ENCODE measurements at places on chromosomes 16 and 17.

DNA sequence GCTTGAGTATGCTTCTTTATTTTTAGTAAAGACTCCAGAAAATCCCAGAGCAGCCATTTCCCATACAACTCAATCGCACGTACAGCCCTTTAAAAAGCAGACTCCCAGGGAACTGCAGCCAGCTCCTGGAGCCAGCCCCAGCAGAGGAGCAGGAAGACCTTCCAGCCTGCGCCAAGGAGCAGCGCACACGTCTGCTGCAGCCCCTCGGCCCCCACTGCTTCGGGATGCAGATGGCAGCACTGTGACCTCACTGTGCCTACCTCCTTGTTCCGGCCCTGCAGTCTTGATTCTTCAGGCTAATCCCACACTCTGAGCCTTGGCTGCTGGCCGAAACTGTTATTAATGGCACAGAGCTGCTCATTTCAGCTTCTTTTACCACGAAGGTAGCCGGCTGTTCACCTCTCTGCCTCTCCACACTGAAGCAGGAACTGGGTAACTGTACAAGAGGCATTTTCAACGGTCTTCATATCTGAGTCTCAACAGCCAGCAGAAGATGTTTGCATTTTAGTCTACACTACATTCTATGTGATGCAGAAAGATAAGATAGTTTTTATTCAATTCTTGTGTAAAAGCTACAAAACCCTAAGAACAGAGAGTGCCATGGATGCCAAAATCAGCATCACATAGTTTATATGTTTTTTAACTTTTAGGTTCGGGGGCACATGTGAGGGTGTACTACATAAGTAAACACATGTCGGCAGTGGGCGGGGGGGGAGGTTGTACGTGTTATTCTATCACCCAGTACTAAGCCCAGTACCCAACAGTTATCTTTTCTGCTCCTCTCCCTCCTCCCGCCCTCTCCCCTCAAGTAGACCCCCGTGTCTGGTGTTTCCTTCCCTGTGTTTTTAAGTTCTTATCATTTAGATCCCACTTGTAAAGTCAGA is 130.9 kb downstream of the ANKRD11 start:
- no peak for DNase-seq

DNA sequence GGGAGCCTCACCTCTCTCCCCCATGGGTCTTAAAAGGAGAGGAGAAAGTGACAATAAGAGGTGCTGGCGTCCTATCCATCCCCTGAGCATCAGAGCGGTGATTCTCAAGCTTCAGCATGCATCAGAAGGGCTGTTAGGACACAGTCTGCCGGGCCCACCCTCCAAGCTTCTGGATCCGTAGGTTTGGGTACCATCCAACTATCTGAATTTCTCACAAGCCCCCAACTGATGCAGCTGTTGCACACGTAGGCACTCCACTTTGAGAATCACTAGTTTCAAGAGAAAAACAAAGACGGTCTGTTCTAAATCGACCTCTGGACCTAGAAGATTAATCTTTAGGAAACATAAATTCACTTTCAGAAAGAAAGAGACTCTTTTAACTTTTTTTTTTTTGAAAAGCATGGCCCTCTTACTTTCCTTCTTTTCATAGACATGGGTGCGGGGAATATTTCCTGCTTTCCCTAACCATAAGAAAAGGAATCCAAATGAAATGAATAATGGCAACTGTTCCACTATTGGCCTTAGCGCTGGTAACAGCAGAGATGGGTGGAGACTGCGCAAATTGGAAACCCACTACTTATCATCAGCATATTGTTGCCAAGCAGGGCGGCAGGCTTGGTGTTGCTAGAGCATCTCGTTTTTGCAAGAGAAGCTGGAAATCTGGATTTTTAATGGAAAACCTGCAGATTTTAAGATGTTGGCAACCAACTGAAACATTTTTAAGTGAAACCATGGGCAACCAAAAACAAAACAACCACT is 144.4 kb downstream of the GAS7 start:
- DNase-seq, result no peak

DNA sequence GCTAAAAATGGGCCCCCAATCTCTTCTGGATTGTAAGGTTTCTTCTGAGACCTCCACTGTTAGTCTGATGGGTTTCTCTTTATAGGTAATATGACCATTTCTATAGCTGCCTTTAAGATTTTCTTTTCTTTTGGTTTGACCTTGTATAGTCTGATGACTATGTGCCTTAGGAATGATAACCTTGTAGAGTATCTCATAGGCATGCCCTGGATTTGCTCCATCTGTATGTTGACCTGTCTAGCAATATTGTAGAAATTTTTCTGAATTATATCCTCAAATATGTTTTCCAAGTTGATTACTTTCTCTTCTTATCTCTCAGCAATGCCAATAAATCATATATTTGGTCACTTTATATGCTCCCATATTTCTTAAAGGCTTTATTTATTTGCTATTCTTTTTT is 1403.8 kb upstream of the GOT2 start:
- no peak for DNase-seq

GRCh38 chr17:79631640-79632431 is 21.0 kb upstream of the RBFOX3 start:
- no peak for DNase-seq

- DNase-seq, result peak; percentile 57
Observed at GRCh38 chr16:30659507-30660423, 1.5 kb downstream of the FBRS start.

DNA sequence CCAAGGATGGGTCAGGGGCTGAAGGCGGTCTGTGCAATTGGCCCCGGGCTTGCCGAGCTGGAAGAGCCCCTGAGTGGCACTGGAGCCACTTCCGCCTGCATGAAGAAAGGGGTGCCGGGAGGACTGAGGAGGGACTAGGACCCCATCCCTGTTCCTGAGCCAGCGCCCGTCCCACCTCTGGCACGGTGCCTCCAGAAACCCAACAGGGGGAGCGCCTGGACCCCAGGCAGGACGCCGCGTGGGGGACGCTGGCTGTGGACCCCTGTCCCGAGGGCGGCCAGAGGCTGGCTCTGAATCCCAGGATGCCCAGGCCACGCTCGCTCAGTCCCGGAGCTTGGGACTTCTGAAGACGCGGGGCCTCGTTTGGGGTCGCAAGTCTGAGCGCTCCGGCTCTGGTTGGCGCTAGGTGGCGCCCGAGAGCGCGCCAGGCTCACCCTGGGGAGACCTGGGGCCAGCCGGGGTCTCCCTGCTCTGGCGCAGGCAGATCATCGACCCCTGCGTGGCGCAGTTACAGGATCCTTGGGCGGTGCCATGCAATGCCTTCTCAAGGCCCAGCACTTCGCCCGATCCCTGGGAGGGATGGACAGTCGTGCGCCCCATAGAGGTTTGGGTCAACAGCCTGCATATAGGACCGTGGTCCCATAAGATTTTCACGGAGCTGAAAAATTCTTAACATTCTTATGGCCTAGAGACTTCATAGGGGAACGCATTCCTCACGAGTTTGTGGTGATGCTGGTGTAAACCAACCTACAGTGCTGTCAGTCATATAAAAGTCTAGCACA is 58.5 kb upstream of the CREBBP start:
- peak; percentile 65 for DNase-seq

DNA sequence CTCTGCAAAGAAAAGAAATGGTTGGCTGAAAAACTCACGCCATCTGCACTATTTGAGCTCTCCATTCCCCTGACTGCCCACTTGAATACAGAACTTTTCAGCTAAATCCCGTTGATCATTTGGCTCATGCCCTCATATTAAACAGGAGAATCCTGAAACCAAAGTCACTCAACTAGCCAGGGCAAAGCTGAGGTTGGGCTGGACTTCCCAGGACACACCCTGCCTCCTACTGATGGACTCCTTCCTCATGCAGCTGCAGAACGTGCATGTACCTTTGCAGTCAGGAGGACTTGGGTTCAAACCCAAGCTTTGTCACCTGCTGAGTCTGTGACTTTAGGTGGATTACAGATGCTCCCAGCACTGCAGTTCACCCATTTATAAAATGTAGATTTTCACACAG is 7.7 kb downstream of the ASIC2 start:
- no peak for DNase-seq

GRCh38 chr16:84607694-84608093 is 10.2 kb downstream of the COTL1 start:
- DNase-seq, result no peak

DNA sequence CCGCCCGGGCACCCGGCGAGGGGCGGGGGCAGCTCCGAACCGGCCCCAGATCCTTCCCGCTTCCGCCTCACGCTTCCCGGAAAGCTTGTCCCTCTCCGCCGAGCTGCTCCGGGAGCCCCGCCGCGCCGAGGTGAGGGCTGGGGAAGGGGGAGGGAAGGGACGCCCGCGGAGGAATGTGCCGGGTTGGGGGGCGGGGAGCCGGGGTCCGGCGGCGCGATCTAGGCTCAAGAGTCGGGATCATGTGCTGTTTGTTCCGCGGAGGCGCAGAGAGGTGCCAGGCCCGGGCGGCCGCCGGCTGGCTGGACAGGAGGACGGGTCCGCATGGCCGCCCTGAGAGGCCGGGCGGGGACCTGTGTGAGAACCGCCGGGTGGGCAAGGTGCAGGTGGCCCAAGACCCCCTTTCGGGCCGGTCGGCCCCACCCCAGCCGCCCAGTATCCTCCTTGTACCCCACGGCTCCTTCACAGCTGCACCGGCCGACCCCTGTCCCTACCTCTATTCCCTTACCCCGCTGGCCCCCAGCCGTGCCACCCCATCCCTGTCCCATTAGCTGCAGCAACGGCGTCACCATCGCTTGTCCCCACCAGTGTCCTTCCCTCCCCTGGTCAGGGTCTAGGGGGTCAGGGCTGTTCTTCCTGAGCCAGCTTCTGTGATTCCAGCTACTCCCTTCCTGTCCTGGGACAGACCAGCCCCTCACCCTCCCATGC is 429 bp downstream of the KIF1C start:
- DNase-seq, result no peak

GRCh38 chr17:688100-688989 is 26.3 kb downstream of the VPS53 start:
- no peak for DNase-seq

DNA sequence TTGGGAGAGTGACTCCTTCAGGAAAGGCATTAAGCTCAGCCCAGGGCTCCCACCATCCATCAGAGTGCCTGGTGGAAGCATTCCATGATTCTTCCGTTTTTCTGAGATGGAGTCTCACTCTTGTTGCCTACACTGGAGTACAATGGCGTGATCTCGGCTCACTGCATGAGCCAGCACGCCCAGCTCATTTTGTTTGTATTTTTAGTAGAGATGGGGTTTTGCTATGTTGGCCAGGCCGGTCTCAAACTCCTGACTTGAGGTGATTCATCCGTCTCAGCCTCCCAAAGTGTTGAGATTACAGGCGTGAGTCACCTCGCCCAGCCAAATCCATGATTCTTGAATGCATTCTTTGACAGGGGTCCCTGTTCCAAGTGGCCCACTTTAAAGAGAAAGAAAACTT is 23.1 kb downstream of the MIS12 start:
- no peak for DNase-seq

- no peak for DNase-seq
Observed at GRCh38 chr17:81179220-81179619, 13.2 kb upstream of the AATK start.
